T-helper 17 cell (primary cell): ENCODE measurements at places on chromosomes 7 and 10.

DNA sequence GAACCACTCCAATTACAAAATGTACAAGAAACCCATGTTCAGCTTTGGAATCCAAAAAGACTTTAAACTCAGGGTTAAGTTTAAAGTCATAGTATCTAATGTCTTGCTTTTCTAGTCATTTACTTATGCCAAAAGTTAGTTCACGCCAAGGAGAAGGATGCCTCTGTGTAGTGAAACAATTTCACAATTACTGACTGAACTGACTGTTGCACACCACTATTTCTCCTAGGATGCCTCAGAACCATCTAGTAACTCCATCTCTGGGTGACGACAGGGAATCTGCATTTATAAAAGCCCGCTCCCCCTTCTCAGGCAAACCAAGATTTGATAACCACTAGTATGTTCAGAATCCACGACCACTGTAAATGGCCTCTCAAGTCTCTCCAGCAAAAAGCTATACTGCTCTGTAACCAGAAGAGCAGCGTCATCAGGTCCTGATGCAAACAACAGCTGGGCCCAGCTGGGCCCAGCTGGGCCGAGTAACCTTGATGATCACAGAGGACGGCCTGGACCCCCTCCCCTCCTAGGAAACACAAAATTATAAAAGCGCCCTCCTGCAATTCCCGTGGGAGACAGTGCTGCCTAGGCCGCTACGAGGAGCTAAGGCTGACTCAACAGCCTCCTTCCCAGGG, 680 bp upstream of the ADO start:
- DNase-seq: no peak

DNA sequence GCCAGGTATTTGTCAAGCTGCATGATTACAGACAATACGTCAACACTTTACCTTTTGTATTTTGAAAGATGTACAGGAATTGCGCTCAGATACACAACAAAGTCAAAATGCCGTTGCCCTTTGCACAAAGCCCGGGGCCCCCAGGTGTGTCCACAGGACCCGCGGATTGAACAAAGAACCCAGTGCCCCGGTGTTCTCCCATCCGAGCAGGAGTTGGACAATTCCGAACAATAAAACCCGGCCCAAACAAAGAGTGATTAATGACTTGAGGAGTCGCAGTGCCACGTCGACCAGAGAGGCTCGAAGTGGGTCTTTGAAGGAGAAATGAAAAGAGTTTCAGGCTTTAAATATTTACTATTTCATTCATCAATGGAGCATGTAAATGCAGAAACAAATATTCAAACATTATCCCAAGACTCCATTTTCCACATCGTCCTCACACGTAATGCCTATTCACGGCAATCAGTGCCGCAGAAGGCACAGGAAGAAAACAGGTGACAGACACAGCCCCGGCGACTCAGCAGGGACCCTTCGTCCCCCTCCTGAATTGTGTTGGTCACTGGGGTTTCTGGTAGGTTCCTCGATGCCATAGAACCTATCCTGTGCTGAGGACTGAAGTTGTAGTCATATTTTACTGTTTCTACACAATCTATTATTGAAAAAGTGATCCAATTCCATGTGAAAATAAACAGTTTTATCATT, 70.9 kb upstream of the MGMT start:
- DNase-seq: no peak

DNA sequence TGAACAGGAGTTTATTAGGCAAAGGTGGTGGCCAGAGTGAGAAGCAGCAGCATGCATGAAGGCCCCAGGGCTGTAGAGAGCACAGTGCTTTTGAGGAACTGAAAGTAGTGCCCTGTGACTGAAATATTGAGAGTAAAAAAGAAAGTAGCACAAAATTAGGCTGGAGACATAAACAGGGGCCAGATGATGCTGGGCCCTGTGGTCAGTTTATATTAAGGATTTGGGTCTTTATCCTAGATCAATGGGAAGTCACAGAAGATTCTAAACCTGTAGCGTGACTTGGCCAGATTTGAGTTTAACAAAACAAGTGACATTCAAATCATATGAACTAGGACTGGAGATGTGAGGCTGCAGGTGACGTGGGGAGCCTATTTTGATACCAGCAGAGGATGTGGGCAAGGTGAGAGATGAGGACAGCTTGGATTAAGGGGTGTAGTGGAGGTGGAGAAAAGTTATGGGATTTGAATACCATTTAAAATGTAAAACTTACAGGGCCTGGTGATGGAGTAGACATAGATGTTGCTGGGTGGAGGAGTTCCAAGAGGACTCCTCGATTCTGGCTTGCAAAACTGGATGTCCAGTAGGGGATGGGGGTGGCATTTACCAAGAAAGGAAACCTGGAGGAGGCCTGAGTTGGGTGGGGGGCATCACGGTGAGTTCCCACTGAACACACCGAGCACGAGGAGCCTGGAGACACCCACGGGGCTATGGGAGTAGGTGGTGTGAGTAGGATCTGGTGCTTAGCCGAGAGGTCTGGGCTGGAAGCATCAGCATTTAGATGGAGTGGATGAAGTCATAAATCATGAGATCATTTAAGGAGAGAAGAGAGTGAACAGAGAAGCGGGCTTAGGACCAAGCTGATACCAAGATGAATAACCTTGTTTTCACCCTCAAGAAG, 52.8 kb downstream of the HHEX start:
- no peak for DNase-seq

- DNase-seq: no peak
These were observed 143.9 kb upstream of the MGMT start for GRCh38 chr10:129322933-129323820.

DNA sequence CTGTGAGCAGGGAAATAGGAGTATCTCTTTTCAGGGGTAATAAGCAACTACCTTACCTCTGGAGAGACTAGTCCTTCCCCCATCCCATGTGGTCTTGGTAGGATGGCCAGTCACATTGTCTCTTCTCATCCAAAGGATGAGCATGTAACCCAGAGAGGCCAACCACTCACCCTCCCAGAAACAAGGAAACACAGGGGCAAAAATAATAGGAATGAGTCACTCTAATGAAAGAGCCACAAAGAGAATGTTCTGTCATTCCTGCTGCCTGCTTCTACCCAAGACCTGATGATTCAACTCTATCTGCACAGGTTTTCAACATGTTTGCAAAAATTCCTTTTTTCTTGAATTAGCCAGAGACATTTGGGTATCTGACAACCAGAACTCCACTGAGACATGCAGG, 99.3 kb upstream of the NFE2L3 start:
- no peak for DNase-seq

DNA sequence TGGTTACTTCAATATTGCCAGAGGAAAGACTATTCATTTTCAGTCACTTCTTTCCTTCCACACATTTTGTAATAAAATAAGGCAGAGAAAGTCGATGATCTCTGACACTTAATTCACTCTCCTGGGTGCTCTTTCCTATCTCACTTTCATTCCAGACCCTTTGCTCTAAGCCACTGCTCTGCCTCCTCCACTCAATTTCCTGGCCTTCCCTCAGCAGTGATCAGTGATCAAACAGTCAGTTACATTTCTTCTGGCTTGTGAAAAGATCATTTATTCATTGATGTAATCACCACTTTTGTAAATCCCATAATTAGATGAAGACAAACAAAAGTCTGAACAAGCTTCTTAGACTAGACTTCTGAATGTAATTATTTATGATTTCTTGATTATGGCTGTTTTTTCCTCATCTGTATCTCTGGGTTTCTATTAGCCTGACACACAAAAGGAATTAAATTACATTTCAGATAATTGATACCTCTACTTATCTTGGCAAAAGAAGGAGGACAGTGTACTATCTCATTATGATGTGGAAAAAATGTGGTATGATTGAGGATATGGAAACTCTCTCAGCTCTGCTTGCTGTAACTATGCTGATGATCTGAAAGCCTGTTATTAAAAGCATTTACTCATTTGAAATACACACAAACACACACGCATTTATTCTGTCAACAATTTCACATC, 1102.3 kb downstream of the GRM8 start:
- no peak for DNase-seq

GRCh38 chr10:43055217-43055616, 21.7 kb upstream of the RET start:
- no peak for DNase-seq

GRCh38 chr10:104034401-104035193, 51.1 kb downstream of the COL17A1 start:
- no peak for DNase-seq

- DNase-seq: no peak
These were observed 295.3 kb downstream of the GRM8 start for GRCh38 chr7:126957443-126957842.

DNA sequence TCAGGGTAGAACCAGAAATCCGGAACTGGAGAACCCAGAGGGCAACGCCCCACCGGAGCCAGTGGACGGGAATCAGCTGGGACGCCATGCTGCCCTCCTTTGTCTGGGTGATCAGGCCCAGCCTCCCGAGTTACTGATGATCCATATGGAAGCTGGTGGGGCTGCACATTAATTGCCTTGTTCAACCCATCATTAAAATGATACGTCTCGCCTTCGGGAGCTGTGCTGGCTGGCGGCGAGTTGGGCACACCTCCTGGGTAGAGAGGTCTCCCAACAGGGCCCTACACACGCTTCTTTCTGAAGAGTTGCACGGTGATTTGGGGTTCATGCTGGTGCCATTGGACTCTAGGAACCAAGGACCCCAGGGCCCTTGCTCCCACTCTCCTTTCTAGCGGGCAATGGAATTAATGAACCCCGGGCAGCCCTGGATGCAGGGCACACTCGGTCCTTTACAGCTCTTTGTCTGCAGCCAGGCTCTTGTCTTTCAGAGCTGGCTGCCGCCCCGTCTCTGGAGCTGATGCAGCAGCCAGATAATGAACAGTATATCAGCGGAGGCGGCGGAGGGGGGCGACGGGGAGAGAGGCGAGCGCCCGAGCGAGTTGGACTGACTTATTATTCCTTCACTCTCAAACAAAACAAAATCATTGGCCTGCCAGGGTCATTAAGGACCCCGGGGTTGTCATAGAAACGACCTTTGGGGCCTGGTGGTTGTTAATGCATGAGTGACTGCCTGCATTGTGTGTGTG, 412.2 kb upstream of the ZMIZ1 start:
- DNase-seq: no peak

GRCh38 chr7:122467661-122468449, 163.3 kb upstream of the FEZF1 start:
- no peak for DNase-seq

- DNase-seq: no peak
These were observed 100.5 kb downstream of the FGFR2 start for GRCh38 chr10:121497513-121498470.

- no peak for DNase-seq
These were observed 2.1 kb upstream of the ADD3 start for GRCh38 chr10:110005719-110006118.

DNA sequence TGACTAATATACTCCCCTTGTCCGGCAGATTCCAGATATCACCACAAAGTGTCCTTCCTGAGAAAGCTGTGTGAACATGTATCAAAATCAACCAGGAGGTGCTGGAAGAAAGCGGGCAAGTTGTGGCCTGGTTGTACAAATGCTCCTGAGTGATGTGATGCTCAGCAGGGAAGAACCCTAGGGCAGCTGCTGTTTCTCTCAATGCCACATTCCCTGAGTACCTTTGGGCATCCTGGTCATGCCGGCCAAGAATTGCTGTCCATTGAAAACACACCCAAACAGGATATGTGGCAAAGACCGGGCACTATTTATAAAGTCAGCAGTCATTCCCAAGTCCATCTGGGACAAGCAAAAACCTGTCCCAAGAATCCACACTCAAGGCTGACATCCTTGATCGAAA, 7.8 kb upstream of the ADCY1 start:
- no peak for DNase-seq

GRCh38 chr7:140283472-140283871, 106.7 kb upstream of the KDM7A start:
- no peak for DNase-seq

DNA sequence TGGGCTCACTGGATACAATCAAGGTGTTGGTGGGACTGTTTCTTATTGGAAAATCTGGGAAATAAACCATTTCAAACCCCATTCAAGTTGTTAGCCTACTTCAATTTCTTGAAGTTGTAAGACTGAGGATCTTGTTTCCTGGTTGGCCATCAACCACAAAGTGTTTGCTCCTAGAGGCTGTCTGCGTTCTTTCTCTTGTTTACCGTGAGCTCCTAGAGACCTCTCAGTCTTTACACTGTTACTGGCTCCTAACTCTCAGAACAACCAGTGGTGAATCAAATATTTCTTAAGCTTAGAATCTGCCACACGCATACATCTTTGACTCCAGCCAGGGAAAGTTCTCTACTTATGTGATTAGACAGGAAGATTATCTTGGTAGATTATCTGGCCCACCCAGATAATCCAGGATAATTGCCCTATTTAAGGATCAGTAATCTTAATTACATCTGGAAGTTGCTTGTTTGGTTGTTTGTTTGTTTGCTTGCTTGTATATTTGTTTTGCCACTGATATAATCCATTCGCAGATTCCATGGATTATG, 798.7 kb downstream of the IPMK start:
- DNase-seq: no peak

DNA sequence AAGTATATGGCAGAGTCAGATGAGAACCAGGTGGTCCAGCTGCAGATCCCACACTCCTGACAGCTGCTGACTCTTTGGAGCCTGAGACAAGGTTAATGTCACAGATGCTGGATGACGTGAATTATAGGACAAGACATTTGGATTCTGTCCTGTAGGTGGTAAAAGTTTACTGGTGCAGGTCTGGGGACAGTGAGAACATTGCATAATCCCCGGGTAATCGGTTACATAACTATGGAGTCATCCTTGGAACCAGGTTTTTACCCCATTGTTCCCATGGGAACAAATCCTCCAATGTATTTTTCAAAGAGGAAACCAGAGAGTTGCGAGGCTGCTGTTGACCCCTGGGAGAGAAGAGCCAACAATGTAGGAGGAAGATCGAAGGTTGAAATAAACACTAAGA, 27.5 kb upstream of the ZCCHC24 start:
- no peak for DNase-seq

DNA sequence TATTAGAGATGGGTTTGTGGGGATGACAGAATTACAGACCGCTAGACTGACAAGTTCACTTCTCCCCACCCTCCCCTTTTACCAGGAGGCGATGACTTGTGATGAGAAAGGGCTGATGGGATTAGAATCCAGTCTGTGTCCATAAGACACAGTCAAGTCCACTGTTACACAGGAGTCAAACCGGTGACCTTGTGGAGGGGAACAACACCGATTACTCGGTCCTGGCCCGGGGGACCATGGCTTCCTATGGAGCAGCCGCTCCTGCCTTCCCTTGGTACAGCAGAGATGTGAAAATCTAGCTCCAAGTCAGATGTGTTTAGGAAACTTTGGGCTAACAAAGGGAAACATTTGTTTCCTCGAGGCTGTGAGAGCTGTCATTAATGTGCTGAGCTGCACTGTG, 105.5 kb downstream of the ACTR3B start:
- DNase-seq: no peak
